NCI-H82 (cell line): ENCODE measurements at places on chromosomes 13 and 19.

DNA sequence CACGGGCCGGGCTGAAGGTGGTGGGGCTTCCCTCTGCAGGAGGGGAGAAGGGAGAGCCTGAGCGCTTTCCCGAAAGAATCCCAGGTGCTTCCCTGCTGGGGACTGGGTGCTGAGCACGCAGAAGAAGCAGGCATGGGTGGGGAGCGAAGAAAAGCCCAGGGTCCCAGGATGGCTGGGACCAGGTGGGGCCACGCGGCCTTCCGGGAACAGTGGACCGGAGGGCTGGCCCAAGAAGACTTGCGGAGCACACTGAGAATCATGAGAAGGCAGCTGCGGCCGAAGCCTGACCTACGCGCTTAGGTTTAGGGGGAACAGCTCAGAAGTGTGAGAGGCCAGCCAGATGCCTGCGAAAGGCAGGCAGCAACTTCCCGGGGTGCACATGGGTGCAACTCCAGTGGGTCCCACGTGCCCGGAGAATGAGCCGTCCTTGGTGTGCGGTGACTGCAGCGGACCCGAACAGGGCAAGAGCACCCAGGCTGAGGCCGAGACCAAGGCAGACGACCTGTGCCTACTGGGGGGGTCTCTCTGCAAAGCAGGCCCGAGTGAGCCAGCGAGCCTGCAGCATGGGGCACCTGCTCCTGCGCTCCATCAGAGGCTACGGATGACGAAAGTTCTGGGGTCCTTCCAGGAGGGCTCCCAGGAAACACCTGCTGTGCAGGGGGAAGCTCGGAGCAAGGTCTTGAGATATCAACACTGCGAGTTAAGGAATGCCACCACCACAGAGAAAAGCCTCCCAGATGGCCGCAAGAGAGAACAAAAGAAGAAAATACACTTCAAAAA, 52.4 kb downstream of the MLLT1 start:
- DNase-seq: no peak

DNA sequence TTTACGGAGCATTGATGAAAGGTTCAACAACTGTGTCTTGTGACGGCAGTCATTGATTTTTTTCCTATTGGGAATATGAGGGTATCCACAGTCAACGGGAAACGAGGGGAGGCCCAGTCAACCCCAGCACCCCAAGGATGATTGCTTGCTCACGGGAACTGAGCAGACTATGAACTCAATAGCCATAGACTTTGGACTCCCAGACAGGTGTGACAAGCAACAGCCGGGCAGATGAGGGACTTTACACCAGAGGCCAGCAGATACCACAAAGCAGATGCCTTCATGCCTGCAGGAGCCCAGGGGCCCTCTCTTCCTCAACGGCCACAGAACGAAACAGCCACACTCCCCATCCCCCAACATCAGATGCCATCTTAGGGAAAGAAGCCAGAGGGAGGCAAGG, 80.3 kb upstream of the FLT1 start:
- DNase-seq: no peak

GRCh38 chr19:18097217-18097992, at the start of gene MAST3:
TSS of gene MAST3 (plus strand) at chr19:18097778. CDS start at chr19:18097793, 15 bp downstream.
- peak; percentile 95 for DNase-seq

DNA sequence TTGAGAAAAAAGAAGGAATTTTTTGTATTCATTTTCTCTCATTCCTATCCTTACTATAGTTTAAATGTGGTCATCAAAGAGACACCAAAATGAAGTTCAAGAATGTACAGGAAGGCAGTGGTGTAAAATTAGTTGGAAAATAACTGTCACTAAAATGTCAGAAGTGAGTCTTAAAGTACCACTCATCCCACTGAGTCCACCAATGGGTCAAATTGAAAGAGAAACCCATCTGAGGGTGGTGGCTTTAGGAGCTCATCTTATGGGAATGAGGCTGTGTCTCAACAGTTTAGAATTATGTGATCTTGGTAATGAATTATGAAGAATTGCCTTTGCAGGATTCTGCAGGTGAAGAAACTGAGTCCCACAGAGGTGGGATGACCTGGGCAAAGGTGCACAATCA, 403.5 kb downstream of the FGF9 start:
- DNase-seq: no peak

DNA sequence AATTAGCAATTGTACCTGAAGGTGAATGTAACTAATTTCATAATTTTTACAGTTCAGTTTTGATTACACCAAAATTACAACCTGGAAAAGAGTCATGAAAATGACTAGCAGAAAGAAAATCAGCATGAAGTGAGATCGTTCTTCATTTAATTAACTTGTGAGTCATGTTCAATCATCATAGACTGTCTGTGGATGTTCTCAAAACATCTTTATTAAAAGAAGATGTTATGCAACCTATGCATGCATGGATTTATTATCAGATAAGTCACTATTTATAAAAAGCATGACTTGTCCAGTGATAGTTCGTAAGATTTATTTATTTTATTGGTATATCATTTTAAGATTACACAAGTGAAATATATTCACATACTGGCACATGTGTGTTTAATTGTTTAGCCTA, 245.9 kb downstream of the ITGBL1 start:
- DNase-seq: no peak

GRCh38 chr13:99154064-99154463, 46.6 kb upstream of the UBAC2 start:
- DNase-seq: no peak

DNA sequence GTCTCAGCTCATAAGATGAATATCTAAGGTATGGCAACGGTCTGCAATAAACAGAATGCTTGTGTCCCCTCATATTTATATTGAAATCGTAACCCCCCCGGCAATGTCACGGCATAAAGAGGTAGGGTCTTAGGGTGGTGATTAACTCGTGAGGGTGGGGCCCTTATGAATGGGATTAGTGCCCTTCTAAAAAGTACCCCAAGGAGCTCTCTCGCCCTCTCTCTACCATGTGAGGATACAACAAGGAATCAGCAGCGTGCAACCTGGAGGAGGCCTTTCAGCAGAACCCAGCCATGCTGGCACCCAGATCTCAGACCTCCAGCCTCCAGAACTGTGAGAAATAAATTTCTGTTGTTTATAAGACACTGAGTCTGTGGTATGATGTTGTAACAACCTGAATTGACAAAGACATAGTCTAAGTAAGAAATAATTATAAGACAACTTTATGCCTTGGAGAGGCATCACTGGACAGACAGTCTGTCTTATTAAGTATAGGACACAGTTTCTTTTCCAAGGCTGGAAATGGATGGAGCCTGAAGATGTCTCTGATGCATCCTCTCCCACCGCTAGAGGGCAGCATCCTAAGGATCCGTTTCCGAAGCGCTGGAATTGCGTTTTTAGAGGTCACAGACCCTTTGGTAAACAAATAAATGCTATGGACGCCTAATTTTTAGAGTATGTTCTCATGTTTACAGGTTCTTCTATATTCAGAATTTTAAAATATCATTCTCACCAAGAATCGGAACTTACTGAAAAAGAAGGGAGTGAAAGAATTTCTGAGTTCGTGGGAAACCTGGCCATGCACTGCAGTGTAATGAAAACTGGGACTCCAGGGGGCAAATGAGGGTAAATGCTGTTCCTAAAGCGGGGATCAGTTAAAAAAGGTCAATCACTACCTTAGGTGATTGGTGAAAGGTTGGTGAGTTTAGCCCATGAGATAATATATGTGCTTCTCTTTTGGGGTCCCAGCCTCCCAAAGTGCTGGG, 13.3 kb upstream of the LEUTX start:
- DNase-seq: peak; percentile 83

GRCh38 chr19:35577918-35578317, 8.1 kb upstream of the PMIS2 start:
- DNase-seq: no peak

DNA sequence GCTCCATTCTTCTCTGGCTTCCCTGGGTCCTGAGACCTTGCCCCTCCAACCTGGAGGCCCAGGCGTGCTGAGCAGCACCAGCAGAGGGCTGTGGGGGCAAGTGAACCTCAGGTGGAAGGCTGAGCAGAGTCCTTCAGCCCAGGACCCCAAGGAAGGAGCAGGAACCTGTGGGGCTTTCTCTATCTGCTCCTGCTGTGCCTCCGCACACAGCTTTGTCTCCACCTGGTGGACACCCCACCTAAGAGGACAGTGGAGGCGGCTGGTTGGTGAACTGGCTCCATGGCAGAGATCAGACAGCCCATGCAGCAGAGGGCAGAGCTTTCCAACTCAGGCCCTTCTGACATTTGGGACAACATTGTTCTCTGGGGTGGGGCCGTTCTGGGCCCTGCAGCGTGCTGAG, 19.7 kb downstream of the ZFR2 start:
- peak; percentile 74 for DNase-seq

- no peak for DNase-seq
Observed at GRCh38 chr19:14650161-14650560, 24.5 kb downstream of the ADGRE3 start.

DNA sequence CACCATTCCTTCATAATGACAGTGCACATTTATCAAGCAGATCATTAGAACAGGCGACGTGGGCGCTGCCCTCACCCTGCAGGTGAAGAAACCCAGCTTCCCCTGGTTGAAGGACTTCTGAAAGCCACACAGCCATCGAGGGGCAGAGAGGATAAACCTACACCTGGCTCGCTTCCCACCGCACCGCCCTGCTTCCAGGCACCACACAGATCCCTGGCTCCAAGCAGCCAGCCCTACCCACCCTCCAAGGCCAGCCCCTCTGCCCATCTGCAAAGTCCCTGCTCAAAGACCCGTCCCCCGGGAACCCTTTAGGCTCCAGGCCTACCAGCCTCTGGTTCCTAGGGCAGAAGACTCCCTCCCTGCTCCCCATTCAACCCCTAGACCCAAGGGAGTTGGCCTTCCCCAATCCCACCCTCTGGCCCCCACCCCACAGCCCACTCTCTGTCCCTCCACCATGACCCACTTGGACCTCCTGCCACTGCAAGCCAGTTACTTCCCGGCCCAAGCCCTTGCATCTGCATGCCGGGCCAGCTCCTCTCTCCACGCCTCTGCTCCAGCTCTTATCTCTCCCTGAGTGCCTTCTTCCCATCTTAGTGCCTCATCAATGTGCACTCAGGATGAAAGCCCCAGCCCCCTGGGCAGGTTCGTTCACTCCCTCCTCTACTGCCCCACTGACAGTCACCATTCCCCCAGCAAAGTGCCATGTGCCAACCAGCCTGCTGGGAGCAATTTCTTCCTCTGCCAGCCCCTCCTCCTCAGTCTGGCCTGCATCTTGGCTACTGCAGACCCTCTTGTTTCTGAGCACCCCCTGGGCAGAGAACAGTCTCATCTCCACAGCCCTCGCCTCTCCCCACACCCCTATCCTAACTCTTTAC, 28.0 kb downstream of the PEPD start:
- DNase-seq: no peak

DNA sequence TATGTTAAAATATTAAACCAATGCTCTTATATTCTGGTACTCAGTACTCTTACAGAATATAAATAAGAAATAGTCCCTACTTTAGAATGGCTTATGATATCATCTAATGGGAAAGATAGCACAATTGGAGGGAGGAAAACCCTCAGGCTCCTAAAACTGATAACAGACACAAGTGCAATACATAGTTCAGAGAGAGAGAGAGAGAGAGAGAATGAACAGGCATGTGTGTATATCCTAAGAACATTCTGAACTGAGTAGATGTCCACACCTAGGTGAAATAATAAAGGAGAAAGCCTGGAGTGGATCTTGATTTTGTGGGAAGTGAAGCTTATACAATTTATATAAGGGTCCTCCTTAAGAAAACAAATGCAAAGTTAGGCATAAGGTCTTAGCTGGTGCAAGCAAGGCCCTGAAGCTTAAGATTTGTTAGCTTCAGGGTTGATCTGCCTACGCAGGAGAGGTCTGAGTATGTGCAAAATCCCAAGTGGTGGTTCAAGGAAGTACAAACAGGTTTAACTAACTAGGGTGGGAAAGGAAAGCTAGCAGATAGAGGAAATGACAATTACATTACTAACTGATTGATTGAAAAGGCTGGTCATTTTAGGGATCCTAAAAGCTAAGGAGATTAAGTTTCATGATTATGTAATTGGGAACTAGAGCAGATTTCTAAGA, 53.3 kb downstream of the SOX21 start:
- peak; percentile 56 for DNase-seq
